ENCODE measurements at places on chromosomes 7 and 10.

DNA sequence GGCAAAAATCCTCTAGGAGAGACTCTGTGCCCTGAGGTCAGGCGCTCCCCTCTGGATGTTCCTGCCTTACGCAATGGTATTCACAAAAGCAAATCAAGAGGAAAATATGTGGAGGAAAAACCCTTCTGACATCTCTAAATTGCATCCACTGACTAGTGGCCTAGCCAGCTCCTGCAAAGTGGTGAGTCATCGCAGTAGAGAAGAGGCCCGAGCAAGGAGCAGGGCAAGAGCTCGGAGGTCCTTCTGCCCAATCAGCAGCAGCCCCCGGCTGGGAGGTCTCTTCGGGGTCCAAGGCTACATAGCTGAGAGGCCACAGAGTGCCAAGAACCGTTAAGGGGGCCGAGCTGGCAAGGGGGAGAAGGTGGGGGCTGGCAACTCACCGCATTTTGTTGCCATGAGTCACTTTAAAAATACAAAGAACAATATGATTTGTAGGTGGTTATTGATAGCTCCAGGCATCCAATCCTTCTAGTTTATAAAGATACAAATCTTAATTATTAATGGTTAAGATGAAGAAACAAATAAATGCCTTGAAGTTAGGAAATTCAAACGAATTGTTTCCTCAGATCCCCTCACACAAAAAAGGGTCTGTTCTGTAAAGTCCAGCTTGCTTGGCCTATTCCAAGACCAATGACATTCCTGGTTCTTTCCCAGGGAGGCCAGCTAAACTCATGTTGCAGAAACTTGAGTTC lies 161.6 kb downstream of the PKD1L1 start:
- no peak for DNase-seq

DNA sequence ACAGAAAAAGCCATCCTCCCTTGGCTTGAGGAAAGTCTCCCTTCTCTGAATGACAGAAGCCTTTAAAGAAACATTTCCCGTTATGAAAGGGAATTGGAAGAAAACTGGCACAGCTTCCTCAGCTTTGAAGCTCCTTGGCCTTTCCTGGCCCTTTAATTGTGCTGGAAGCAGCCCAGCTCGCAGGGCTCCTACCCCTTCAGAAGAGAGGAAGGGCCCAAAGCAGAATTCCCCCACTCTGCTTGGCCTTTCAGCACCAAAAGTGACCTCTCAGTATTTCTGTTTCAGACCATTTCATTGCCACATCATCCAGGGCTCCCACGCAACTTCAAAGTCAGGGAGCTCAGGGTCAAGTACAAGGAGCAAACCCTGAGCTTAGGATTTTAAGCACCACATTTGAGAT lies 4.2 kb downstream of the AFAP1L2 start:
- DNase-seq, result no peak

- DNase-seq, result no peak
These were observed 217.3 kb downstream of the CELF2 start for GRCh38 chr10:11234857-11235531.

GRCh38 chr7:152871678-152872060 lies 112.1 kb downstream of the ACTR3B start:
- DNase-seq, result no peak

DNA sequence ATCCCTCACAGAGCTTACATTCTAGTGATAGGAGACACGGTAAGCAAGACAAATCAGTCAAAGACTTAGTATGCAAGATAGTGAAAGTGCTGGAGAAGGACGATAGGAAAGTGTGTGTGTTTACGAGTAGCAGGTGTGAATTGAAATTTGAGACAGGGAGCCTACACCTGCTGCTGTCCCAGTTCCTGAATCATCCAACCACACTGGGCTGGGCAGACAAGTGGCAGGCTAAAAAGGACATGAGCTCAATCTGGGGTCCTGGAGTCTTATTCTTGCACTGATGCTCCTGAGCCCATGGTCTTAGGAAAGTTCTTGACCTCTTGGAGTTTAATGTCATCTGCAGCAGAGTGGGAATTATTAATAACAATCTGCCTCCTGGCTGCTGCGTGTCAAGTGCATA lies 16.2 kb downstream of the RBP3 start:
- DNase-seq, result no peak

DNA sequence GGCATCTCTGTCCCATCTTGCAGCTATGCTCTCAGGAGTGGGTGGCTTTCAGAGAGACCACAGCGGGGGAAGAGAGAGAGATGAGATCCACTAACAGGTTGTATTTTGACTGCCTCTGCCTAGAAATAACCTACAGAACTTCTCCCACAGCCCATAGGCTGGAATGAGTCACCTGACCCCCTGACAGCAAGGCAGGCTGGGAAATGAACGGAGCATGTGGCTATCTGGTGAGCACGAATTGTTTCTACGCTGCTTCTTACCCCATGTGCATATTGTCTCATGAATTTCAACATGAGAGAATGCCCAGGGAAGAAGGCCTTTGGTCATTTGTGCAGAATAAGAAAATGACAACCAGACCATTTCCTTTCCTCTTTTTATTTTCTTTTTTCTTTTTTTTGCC lies 151.3 kb downstream of the SNX10 start:
- no peak for DNase-seq

- no peak for DNase-seq
These were observed 67.6 kb downstream of the TMEM130 start for GRCh38 chr7:98802088-98802780.

GRCh38 chr7:66145400-66146104 lies 30.9 kb downstream of the CRCP start:
- no peak for DNase-seq

GRCh38 chr7:117560030-117560429 lies 80.2 kb downstream of the CFTR start:
- DNase-seq, result no peak

- no peak for DNase-seq
These were observed 93.1 kb downstream of the OAT start for GRCh38 chr10:124325633-124325914.

DNA sequence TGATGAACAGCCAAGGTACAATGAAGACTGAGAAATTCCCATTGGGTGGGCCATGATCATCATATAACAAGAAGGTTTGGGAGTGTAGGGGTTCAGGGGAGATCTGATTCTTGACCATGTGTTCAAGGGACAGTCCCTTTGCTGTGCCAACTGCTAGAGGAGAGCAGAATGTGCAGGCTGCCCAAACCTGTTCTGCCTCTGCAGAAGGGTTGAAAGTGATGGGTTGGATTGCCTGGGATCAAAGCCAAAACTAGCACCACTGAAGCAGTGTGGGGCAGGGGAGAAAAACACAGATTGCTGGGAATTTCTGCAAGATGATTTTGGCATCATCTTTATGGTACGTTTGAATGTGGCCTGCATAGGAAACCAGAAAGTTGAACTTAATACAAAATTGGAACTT lies 303.9 kb downstream of the OTUD1 start:
- no peak for DNase-seq

GRCh38 chr7:69062020-69062765 lies 536.1 kb upstream of the AUTS2 start:
- DNase-seq, result no peak

DNA sequence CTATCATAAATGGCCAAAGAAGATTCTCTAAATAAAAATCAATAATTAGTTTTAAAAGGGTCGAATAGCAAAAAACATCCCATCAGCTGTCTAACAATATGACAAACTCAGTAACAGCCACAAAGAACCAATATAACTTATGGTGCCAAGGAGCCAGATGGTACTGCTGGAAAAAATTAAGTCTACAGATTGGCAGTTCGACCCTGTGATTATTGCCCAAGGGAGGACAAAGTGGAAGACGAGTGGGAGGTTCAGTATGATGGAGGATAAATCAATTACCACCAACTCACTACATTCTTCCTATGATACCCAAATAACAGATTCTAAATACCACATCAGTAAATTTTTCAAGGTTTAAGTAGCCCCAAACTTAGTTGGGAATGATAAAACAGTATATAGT lies 49.0 kb downstream of the SKAP2 start:
- DNase-seq, result no peak

- no peak for DNase-seq
These were observed 52.9 kb downstream of the ELMO1 start for GRCh38 chr7:37395618-37396259.

DNA sequence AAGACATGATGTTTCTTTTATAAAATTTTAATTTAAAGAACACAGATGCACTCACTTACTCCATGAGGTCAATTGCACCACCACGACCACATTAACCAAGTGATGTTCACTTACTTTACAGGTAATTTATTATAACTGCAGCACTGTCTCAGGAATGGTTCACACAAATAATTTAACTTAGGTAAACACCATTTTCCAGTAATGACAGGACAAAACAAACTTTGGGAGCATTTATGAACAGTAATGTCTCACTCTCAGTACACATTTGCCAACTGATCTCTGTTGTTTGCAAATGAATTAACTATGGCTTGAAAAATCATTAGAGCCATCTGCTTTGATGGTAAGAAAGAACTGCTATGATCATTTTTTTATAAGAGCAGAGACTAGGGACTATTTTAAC lies 150.4 kb downstream of the ETV1 start:
- DNase-seq, result no peak

GRCh38 chr10:17764142-17764541 lies 12.1 kb downstream of the TMEM236 start:
- no peak for DNase-seq

DNA sequence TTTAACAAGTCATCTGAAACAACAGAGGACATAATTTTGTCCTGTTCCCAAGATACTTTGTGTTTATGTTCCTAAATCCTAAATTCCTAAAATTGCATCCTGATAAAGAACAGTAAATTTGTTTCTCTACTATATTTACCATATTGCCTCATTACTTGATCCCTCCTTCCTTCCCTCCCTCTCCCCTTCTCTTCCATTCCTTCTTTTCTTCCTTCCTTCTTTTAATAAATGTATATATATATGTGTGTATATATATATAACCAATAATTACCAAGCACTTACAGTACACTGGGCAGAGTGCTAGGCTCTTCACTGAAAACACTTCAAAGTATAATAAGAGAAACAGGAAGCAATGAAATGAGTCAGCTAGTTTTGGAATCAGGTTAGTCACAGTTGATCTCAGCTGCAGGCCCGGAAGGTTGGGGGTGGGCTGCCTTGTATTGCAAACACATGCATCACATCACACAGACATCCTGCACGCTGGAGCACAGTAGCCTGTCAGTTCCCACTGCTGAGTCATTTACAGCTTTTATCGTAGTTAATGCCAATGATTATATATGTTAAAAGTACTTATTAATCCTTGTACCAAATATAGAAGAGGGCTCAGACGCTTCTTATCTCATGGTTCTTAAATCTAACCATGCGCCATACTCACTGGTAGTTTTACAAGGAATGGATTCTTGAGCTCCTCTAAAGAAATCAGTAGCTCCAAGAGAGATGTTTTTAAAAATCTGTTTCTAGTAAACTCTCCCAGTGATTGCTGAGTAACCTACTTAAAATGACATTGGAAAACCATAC lies 551.7 kb downstream of the GRM8 start:
- DNase-seq, result no peak

- DNase-seq, result no peak
These were observed 74.8 kb downstream of the ADARB2 start for GRCh38 chr10:1662438-1663025.

DNA sequence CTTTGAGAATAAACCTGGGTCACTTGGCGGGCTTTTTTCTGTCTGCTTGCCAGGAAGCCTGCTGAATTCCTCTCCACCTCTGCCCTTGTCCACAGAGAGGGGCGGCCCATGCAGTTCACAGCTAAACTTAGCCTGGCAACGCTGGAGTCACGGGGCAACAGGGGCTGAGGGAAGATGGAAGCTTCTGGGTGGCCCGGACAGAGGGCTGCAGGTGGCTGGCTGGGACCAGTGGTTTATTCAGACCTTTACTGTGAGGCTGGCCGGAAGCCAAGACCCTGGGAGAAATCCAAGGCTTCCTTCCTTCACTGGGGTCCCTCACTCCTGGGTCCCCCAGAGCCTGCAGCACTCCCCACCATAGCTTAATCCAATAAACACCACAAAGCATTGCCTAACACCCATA lies 17.0 kb downstream of the ITPRIP start:
- no peak for DNase-seq

DNA sequence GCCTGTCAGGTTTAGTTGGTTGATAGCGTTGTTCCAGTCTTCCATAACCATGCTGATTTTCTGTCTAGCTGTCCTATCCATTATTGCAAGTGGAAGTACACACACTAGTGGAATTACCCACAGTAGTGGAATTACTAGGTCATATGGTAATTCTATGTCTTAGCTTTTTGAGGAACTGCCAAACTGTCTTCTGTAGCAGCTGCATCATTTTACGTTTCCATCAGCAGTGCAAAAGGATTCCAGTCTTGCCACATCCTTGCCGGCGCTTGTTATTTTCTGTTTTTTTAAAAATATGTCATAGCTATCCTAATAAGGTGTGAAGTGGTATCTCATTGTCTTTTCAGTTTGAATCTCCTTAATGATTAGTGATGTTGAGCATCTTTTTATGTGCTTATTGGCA lies 17.2 kb upstream of the RHBDD2 start:
- no peak for DNase-seq

DNA sequence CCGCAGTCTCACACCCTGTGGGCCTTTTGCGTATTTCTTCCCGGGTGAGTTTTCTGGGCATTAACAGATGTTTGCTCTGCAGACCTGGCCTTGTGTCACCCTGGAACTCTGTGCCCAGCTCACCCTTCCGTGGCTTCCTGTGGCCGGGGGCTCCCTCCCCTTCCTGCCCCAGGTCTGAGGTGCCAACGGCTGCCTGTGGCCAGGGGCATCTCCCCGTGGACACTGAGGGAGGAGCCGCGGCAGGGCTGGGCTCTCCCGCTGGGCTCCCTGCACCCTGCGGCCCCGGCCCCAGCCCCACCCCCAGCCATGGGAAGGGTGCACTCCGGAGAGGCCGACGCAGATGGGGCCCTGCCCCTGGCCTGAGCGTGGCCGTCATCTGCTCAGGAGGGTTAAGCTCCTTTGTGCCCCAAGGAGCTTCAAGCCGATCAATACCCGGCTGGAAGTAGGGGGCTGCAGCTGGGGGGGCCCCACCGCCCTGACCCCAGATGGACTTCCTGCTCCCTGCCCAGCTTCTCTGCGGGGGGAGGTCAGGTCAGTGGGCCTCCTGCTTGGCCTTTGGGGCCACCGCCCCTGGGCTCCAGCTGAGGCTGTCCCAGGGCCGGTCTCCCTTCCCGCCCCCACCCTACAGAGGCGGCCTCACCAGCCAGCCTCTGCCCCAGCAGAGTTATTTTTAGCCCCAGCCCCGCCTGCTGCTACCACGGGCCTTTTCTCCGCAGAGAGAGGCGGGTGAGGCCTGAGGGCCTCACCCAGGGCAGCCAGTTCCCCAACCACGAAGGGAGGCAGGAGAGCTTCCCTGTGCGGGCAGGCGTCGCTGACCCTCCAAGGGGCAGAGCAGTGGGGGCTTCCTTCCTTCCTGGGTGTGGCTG lies 24.2 kb downstream of the PWWP2B start:
- no peak for DNase-seq

- DNase-seq, result peak; percentile 37
These were observed 159.5 kb downstream of the PPP1R9A start for GRCh38 chr7:95066737-95067530.

Measured in NCI-H1048 (cell line).